ENCODE measurements at places on chromosomes 4 and X. TPM values are rescaled to one million over a fixed set of nuclear protein-coding genes. Genes with fewer than 3 reads are reported as not detected.

Gene SULT1E1
- total RNA-seq: not detected

DNA sequence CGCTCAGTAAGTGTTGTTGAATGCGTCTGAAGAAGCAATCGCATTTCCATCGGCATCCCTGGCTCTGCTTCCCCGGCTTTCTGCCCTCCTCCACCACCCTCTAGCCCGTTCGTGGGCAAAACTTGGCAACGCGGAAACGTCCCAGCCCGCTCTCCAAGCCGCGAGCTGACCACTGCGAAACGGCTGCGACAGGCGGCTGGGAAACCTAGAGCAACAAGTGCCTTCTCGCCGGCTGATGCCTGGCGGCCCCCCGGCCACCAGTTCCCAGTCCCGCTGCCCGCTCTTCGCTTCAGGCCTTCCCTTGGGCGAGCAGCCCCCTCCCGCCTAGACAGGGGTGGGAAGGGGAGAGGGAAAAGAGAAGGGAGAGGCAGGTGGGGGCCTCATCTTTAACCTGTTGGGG, 837 bp downstream of the CITED1 start:
- no peak for DNase-seq
- no peaks in the 10 kb centered on the region for H3K36me3 ChIP-seq
- no peaks in the 10 kb centered on the region for H3K4me1 ChIP-seq
- H3K27ac ChIP-seq: no peak overlapping the region
- H3K4me3 ChIP-seq: peak overlapping the region; percentile 42

DNA sequence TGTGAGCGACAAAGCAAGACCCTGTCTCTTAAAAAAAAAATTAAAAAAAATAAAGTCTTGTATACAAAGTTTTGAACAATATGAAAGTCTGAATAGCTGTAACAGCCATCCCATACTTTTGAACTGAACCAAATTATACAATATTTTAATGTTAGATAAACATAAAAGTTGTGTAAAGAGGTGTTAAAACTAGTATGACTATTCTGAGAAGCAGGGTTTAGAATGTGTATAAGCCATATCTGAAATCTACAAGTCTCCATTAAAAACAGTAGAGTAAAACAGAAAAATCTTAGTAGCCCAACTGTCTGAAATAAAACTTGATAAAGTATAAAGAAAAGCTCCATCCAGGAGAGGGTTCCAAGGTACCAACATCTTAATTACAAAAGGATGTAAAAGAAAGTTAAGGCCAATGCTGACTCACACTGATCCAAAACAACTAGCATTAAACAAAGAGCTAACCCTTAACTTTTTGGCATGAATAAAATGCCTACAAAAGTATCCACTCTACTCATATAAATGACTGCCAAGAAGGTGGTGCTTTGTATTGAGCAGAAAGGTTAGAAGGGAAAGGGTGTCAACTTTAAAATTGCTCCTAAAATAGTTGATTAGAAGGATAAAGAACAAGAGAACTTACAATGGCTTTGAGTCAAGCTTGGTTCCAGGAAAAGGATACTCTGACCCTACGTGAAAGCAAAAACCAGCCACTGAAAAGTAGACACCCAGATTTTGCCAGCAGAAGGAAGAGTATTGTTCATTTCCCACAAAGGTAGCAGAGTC, 18.5 kb downstream of the CNOT6L start:
- no peak overlapping the region for H3K4me3 ChIP-seq
- DNase-seq: no peak
- H3K4me1 ChIP-seq: peaks cover 16% of the 10 kb centered on the region
- H3K36me3 ChIP-seq: no peaks in the 10 kb centered on the region
- peak overlapping the region; percentile 39 for H3K27ac ChIP-seq
- H3K27me3 ChIP-seq: no peaks in the 10 kb centered on the region

DNA sequence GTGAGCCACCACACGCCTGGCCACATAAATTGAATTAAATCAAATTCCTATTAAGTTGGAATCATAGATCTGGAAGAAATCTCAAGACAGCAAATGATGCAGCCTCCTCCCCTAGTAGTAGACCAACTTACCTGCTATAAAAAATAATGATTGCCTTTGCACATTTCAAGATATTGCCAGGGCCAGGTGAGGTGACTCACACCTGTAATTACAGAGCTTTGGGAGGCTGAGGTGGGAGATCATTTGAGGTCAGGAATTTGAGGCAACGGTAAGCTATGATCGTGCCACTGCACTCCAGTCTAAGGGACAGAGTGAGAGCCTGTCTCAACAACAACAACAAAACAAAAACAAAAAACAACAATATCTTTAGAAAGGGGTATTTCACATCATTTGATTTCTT, 17.0 kb upstream of the WWC2 start:
- H3K36me3 ChIP-seq: no peaks in the 10 kb centered on the region
- no peaks in the 10 kb centered on the region for H3K27me3 ChIP-seq
- peak overlapping the region; percentile 23 for H3K27ac ChIP-seq
- H3K4me1 ChIP-seq: no peaks in the 10 kb centered on the region

DNA sequence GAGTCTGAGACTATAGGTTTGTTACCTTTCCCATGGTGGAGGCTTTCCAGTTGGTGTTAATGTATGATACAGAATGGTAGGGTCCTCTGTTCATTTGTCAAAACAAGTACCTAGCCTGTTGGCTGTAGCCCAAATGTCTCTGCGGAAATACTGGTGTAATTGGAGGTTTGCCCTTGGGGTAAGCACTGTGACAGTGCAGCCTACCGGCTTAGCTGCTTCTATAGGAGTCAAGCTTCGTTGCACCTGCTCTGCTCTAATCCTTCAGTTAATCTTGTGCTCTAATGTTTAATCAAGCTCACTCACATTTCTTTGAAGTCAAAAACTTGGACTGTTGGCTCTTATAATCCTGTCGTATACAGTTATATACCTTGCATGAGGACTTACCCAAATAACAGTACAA, 203.4 kb downstream of the CCNG2 start:
- H3K27ac ChIP-seq: no peak overlapping the region
- H3K4me3 ChIP-seq: no peak overlapping the region
- H3K36me3 ChIP-seq: no peaks in the 10 kb centered on the region
- no peaks in the 10 kb centered on the region for H3K27me3 ChIP-seq
- no peak for DNase-seq

Gene IL2
- total RNA-seq: not detected

GRCh38 chr4:95114521-95114920, 356.8 kb downstream of the BMPR1B start:
- H3K27ac ChIP-seq: no peak overlapping the region
- H3K27me3 ChIP-seq: no peaks in the 10 kb centered on the region
- H3K36me3 ChIP-seq: no peaks in the 10 kb centered on the region
- H3K4me1 ChIP-seq: no peaks in the 10 kb centered on the region
- no peak for DNase-seq
- H3K4me3 ChIP-seq: no peak overlapping the region

DNA sequence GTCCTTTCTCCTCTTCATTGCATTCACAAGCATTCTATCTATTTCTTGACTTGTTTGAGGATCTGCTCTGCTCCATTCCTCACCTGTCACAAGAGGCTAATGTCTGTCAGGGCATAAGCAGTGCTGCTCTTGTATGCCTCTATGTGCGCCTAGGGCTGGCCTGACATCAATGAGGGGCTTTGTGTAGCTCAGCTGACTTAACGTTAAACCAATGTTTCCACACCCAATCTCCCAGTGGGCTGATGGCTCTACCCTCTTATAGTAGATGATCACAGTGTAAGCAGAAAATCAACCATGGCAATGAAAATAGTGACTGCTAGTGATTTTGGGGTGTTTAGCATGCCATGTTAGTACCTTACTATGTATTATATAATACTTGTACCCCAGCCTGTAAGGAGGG, 139.0 kb downstream of the UNC5C start:
- H3K27ac ChIP-seq: no peak overlapping the region
- no peak for DNase-seq
- H3K4me1 ChIP-seq: no peaks in the 10 kb centered on the region
- H3K4me3 ChIP-seq: no peak overlapping the region
- H3K27me3 ChIP-seq: no peaks in the 10 kb centered on the region
- H3K36me3 ChIP-seq: no peaks in the 10 kb centered on the region
